ENCODE measurements at places on chromosomes 13 and 19.

- DNase-seq: no peak
Measured at GRCh38 chr13:98371516-98372023, 194.5 kb upstream of the RNF113B start.

- no peak for DNase-seq
Measured at GRCh38 chr19:14425696-14426138, 6.6 kb upstream of the DDX39A start.

GRCh38 chr13:40181203-40181845, 485.1 kb downstream of the FOXO1 start:
- no peak for DNase-seq

GRCh38 chr19:5204212-5204611, 136.4 kb downstream of the PTPRS start:
- no peak for DNase-seq

GRCh38 chr13:40539576-40540327, 126.7 kb downstream of the FOXO1 start:
- no peak for DNase-seq

- DNase-seq: no peak
Measured at GRCh38 chr13:88840085-88840484, 1168.9 kb downstream of the SLITRK5 start.

- DNase-seq: peak; percentile 31
Measured at GRCh38 chr13:44930963-44931623, 58.2 kb downstream of the NUFIP1 start.

DNA sequence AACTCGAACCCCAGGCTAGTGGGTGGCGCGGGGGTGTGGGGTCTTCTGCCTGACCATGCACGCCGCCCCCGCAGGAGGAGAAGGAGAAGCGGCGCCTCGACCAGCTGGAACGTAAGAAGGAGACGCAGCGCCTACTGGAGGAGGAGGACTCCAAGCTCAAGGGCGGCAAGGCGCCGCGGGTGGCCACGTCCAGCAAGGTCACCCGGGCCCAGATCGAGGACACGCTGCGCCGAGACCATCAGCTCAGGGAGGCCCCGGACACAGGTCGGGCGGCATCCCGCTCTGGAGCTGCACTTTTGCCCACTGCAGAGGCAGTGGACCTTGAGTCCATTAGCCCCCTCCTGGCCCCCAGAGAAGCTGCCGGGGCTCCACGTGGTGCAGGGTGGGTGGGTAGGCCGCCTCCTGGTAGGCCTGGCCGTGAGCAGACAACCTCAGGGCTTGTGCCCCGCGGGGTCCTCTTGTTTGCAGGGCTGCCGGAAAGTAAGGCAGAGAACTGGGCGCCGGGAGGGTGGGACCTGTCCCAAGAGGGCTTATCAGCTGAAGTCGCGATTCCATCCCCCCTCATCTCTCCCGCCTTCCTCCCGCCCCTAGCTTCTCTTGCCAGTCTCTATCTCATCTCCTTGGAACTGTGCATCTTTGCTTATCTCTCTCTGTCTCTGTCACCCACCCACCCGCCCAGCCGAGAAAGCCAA, 9.9 kb downstream of the CCDC124 start:
- peak; percentile 46 for DNase-seq

DNA sequence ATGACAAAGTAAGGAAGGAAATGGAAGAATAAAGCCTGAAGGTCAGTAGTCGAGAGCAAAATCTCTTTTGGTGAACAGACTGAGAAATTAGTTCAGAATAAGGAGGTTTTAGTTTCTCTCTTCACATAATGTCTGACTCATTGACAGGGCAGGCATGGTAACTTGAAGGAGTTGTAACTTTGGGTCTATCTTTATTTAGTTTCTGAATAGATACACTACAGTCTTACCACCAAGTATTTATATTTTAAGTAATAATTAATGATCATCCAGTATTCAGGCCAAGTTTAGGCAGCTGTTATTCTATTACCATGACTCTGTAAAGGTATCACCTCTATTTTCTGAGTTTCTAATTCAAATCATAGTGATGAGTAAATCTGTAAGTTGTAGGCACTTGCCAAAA, 219.9 kb downstream of the SPRY2 start:
- DNase-seq: no peak

DNA sequence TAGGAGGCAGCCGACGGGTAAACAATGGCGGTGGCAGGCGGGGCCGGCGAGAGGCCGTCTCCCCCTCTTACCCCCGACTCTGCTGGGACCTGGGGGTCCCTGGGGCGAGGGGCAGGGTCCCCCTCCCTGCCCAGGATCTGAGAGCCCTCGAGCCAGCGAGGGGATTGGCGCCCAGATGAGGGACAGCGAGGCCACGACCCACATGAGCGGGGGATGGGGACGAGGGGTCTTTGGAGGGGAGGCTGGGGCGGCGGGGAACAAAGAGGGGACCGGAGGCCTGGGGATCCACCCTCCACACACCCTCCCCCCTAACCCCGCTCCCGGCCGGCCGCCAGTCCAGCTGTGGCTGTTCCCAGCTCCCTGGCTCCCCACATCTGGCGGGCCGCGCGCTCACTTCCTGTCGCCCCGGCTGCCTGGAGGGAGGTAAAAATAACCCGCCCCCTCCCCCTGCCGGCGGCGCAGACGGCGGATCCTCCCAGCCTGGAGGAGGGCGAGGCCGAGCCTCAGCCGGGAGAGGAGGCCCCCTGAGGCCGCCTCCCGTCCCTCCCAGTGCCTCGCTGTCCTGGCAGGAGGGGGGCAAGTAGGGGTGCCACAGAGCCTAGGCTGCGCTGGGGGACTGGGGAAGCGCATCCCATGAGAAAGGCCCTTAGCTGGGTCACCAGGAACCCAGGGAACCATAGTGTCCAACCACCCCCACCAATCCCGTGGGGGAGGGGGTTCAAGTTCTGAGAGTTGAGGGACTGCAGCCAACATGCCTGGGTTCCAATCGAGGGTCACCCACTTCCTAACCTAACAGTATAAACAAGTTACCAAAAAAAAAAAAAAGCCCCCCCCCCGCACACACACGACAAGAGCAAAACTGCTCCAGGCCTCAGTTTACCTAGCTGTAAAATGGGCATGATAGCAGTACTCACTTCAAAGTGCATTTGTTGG, 29.3 kb upstream of the NANOS3 start:
- DNase-seq: peak; percentile 86

Measured in glutamatergic neuron (in vitro differentiated cells).